ENCODE measurements at places on chromosomes 2 and 18.

DNA sequence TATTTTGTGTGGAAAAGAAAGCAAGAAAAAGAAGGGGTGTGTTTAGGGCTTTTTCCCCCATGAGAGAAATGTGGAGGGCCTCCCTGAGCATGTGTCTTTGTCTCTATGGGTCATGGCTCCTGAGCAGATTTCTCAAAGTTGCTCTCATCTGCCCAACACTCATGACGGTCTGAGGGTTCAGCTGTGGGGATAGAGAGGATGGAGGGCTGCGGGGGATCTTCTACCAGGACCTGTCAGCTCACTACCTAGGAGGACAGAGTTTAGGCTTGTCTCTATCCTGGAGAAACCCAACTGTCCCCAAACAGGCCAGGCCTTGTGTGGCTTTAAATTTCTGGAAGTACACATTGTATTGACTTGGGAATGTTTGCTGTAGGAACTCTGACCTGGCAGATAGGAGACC lies 342.2 kb downstream of the MYCN start:
- no peak for DNase-seq

GRCh38 chr18:65091744-65092329 lies 659.0 kb upstream of the CDH7 start:
- DNase-seq, result peak; percentile 15

DNA sequence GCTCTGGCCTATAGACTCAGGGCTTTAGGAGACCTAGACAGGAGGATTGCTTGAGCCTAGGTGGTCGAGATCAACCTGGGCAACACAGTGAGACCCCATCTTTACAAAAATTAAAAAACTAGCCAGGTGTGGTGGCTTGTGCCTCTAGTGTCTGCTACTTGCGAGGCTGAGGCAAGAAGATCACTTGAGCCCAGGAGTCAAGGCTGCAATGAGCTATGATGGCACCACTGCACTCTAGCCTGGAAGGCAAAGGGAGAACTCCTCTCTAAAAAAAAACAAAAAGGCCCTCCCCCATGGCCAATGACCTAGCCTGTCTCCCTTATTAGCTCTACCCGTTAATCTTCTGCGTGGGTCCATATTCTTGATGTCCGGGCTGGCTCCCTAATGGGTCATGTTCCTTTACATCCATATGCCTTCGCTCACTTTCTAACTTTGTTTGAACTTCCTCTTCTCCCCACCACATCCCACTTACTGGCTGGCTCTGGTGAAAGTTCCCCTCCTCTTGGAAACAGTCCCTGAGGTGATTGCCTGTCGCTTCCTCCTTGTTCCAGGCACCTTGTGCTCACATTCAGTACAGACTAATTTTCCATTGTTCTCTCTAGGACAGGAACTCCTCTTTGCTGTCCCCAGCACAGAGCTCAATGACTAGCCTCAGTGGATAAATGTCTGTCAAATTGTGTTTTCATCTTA lies 103.0 kb downstream of the AFF3 start:
- DNase-seq, result no peak

DNA sequence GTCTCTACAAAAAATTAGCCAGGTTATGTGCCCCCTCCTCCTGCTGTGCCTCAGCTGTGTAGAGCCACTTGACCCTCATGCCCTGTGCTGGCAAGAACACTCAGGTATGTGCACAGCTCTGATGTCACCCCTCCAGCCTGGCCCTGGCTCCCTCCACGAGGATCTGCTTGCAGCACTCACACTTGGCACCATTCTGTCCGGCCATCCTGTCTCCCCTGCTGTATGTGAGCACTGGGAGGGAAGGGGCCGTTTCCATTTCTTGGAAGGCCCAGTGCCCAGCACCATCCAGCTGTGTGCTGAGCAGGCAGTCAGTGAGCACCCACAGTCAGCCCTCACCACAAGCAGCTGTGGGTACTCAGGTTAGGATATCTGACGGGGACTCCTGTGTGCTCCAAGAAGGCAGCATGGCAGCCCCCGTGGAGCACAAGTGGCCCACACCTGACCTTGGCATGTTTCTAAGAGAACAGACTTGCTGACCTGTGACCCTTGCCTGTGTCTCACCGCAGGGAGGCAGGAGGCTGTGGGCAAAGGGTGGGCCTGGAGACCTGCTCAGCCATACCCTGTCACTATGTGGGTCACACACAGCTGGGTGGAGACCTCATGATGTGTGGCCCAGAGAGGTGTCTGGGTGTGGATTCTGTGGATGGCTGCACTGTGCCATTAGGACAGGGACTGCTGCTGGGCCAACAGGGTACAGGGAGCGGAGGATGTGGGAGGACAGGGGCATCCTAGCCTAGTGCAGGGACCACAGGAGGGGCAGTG lies 31.5 kb downstream of the USP34 start:
- DNase-seq, result no peak

DNA sequence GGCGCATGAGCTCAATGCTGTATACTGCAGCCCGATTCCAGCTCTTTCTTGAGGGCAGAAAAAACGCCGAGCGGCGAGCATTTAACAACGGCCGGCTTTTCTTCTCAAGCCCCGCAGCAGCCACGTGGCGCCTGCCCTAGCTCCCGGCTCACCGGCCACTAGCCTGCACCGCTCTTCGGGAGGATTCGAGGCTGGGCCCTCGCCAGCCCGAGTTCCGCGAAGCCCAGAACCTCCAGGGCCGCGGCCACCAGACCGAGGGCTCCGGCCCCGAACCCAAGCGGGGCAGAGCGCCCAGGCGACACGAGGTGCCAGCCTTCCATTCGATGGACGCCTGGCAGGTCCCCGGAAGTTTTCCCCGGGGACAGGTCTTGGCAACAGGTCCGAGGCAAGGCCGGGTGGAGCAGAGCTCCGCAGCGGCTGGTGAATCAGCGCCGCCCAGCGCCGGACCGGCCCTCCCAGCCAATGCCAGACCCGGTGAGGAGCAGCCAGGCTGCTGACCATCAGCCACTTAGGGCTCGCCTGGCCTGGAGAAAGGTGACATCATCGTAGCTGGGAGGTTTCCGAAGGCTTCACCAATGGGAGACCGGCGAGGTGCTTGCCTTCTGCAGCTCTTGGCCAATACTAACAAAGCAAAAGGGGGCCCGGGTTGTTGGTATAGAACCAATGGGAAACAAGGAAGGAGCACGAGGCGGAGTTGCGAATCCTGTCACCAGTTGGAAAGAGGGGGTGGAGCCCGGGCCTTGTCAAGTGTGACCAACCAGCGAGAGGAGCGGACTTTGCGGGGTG lies 552 bp upstream of the MXD1 start:
- peak; percentile 100 for DNase-seq

GRCh38 chr2:28377984-28378678 lies 14.5 kb upstream of the FOSL2 start:
- DNase-seq, result no peak

- no peak for DNase-seq
Measured at GRCh38 chr2:119119999-119120756, 38.4 kb downstream of the C1QL2 start.

GRCh38 chr2:1975060-1975459 lies 230.7 kb upstream of the PXDN start:
- no peak for DNase-seq

GRCh38 chr2:23549051-23549450 lies 164.1 kb downstream of the KLHL29 start:
- peak; percentile 21 for DNase-seq

DNA sequence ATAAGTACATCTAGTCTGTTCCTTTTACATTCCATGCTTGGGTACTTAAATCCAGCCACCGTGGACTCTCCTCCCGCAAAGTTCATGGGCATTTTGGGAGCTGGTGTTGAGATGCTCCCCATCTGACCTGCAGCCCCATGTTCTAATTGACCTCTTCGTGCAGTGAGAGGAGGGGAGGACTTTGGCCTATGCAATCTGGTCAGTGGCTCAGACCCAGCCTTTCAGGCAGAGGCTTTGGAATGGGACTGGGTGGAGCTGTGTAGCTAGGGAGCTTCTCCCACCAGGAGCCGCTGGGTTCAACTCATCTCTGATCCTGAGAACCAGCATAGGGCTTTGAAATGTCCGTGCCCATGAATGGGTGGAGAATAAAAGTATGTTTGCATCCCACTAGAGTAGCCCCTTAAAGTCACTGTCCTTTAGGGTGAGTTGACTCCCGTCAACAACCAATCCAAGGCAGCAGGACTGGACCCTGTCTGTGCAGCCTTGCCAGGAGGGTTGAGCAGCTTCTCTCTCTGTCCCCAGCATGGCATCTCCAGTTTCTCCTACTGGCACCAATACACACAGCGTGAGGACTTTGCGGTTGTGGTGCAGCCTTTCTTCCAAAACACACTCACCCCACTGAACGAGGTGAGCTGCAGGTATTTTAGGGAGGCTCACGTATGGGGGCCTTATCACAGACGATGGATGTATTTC lies 120.0 kb upstream of the PPP1CB start:
- DNase-seq, result no peak

GRCh38 chr2:37713258-37713700 lies 41.8 kb upstream of the CDC42EP3 start:
- DNase-seq, result no peak

- DNase-seq, result peak; percentile 18
Measured at GRCh38 chr2:231104115-231104713, 20.6 kb downstream of the HTR2B start.

DNA sequence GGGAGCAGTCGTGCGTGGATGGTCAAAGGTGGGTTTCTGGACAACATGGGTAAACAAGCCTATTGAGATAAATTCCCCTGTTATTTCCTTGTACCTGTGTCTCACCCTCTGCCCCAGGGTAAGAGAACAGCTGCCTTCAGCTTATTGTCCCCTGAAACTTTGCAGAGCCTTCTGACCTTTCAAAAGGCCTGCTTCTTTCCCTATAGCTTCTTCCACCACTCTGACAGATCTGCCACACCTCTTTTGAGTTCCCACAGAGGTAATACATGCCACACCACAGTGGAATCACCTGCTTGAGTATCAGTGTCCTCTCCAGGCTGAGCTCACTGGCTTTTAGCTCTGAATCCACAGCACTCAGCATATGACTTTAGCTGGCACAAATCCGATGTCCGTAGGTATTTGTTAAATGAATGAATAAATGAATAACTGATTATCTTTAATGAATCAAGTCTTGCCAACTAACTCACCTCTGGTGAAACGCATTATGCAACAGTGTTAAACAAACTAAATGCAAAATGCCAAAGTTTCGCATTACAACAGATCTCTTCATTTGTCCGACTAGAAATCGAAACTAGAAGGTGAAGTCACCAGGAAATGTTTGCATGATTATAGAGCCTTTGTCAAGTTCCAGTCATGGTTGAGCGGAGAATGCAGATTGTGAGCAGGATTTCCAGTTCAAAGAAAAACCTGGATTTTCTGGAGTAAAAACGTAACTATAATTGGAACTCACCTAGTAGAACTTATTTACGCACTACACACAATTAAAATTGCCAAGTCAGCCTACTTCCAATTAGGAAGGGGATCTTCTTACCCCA lies 16.4 kb downstream of the DYNAP start:
- peak; percentile 40 for DNase-seq

- DNase-seq, result no peak
Measured at GRCh38 chr2:109168716-109169115, 39.7 kb downstream of the SH3RF3 start.

GRCh38 chr2:12210016-12210933 lies 463.8 kb downstream of the LPIN1 start:
- DNase-seq, result no peak

- no peak for DNase-seq
Measured at GRCh38 chr2:219107758-219108157, 47.0 kb upstream of the IHH start.

DNA sequence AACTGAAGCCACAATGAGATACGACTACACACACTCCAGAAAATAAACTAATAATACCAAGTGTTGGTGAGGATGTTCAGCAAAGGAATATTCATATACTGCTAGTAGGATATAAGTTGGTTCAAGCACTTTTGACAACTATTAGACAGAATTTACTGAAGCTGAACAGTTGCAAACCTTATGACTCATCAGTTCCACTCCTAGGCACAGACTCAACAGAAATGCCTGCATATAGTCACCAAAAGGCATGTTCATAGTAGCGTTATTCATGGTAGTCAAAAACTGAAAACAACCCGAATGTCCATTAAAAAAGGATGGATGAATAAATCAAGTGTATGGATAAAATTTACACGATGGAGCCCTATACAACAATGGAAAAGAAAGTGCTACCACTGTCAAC lies 232.0 kb downstream of the ANAPC1 start:
- no peak for DNase-seq

GRCh38 chr2:174492963-174493431 lies 6.2 kb upstream of the GPR155 start:
- no peak for DNase-seq

DNA sequence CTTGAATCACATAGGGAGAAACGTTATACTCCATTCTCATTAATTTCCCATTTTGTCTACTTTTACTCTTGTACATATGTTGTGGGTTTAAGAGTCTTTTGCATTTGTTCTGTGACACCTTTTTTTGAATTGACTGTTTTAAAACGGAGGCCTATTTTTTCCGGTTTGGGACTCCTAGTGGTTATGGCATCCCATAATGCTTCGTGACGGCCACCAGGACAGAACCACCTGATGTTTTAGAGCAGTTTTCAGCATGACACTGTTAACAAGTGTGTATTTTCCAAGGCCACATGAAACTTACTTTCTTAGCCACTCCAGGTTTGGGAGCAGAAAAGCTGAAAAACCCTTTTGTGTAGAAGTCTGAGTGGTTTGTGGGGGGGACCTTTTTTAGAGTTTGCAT lies 8.4 kb downstream of the SOX11 start:
- no peak for DNase-seq

DNA sequence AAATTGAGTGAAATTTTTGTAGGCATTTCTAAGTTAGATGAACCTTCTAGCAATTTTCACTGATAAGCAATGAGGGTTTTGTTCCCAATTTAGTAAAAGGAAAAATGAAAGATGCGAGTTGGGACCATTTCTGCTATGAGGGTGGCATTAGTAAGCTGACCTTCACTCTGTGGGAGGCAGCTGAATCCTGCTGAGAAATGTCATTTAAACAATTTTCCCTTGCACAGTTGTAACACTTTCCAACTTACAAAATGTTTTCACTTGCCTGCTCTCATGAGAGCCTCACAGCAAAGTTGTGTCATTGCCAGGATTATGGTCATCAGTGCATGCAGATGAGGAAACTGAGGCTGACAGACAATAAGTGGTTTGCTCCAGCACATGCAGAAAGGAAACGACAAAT lies 527.7 kb downstream of the TNS1 start:
- no peak for DNase-seq

DNA sequence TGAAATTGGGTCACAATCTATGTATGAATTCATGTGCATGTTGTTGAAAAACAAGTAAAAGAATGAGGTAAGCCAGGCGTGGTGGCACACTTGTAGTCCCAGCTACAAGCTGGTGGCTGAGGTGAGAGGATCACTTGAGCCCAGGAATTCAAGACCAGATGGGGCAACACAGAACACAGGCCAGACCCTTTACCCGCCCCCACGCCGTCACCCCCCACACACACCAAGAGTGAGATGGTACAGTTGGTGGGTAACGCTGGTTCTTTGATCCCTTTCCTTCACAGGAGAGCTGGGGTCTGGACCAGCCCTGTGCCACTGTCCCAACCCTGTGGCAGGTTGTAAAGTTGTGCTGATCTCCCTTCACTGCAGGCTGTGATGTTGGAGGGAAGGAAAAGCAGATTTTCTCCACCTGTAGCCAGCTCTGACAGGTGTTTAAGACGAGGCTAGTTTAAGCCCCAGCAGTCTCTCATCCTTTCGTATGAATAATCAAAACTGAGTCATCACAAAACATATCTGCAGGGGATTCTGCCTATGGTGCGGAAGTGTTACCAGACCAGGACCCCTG lies 13.6 kb downstream of the B3GNT2 start:
- DNase-seq, result no peak
